ENCODE measurements at places on chromosomes 3 and 15.

DNA sequence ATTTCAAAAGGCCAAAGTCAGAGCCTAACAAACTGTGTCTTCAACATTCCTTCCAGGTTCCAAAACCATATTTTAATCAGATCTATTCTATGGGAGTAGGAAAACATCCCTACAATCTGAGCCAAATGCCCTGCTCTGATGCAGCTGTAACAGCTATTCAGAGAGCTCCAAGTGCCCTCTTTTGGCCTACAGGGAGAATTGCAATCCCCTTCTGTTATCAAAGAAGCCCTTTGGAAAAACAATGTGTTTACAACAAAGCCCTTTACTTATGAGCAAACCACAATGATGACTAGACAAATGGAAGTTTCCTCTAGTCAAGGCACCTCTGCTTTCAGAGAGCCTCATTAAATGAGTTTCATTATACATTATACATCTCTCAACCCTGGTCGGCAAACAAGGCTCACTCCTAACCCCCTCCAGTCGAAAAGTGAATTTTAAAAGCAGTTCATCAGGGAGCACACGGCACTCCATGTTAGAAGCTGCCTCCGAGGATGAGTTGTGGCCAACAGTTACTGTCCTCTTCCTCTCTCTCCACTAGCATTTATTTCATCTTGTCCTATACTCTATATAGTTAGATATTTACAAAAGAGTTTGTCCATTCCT is 42.6 kb upstream of the TMCO5A start:
- DNase-seq: peak; percentile 6

DNA sequence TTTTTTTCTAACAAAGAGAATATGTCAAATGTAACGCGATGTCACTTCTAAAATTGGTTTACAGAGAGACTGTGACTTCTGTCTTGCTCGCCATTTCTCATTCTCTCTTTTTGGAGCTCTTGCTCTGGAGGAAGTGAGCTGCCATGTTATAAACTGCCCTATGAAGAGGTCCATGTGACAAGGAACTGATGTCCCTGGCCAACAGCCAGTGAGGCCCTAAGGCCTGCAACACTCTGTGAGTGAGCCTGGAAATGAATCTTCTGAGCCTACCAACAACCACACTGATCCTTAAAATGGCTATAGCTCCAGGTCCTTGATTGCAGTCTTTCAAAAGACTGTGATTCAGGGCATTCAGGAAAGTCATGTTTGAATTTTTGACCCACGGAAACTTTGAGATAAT is 49.9 kb downstream of the NMD3 start:
- no peak for DNase-seq

DNA sequence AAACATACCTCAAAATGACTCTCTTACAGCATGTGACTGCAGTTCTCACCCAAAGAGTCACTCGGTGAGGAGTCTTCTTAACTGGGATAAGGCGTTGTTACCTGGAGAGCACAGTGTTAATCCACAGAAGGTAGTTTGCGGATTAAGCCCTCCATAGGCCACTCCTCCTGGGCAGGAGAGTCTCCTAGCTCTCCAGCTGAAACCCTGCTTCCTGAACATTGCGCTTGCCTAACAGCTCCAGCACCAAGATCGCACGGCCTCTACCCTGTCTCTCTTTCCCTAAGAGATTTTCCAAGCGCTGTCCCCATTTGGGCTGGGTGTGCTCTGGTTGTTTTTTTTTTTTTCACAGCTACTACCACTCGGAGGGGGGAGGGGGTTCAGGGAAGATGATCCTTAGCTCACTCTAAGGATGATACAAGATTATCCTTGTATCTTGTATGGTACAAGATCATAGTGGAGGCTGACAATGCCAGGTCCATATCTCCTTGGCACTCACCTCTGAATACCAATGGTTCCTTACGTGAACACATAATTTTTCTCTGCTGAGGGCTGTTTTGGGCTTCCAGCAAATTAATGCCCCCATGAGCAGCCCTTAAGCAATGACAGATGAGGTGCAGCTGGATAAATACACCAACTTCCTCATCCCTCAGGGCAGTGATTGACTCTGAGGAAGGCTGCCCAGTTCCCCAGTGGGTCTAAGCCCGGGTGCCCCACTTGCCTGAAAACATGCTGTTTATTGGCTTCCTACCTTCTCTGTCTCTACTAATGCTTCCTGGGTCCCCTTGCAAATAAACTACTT is 185.2 kb upstream of the TSC22D2 start:
- DNase-seq: no peak

- no peak for DNase-seq
These were observed 105.2 kb downstream of the CHCHD4 start for GRCh38 chr3:14019459-14019858.

GRCh38 chr3:116920826-116921610 is 211.4 kb downstream of the TUSC7 start:
- DNase-seq: no peak

DNA sequence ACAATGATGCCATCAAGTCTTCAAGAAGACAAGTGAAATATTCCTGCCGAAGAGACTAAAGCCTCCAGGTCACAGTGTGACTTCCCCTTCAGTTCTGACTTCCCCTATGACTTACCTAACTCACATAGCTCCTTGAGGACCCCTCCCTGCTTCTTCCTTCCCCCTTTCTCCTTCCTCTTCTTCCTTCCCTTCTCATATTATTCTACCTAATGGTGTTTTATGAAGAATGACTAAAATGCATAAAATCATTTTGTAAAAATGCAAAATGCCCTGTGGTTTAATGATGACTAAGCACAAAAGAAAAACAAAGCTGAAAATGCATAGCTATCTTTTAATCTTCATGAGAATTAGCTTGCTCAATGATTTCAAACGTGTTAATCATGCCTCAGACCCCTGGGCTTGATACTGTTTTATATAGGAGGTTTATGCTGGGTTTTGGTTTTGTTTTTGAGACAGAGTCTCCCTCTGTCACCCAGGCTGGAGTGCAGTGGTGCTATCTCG is 26.1 kb upstream of the TM4SF4 start:
- no peak for DNase-seq

GRCh38 chr3:56826831-56827722 is 25.3 kb upstream of the ARHGEF3 start:
- DNase-seq: no peak

DNA sequence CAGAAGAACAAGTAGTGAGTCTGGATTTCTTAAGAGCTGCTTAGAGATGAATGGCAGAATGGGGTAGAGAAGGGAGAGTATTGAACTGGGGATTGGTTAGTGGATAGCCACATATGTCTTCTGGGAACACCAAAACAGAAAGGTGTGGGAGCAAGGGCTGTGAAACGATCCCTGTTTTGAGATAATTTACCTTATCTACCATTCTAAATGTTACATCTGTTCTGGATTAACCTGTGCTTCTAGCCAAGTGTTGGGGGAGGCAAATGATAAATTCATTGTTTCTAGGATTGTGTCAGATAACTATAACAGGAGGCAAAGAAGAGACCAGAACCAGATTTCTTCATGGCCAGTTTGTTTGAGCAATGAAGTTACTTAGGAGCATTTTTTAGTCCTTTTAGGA is 8.4 kb downstream of the NR1D2 start:
- no peak for DNase-seq

GRCh38 chr15:48145923-48146322 is 25.1 kb downstream of the SLC24A5 start:
- no peak for DNase-seq

DNA sequence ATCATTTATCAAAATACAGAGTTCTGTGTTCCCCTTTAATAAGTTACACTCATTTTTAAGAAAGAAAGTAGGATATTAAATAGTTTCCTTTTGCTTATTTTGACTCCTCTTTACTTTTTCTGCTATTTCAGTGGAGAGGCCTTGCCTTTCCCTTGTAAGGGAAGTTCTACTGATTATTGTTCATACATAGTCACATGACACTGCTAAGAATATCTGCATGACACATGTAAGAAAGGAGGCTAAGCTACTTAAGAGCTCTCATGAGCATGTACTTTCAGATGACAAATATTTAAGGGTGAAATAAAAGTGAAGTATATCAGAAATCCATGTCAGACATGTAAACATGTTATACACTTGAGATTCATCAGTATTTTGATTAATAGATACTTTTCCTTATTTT is 39.0 kb downstream of the MYRIP start:
- no peak for DNase-seq

DNA sequence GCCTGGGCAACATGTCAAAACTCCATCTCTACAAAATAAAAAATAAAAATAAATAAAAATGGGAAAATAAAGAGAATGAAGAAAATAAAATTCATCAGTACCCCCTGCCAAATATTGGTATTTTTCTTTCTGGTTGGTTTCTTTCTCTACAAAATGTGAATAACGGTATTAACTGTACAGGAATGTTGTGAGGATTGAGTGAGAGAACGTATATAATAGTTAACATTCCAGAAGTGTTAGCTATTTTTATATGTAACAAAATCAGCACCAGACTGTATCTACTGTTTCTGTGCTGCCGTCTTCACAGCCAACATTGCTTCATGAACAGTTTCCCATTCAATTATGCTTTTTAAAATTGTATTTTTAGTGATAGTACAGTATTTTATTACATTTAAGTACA is 25.5 kb upstream of the RNU6-1 start:
- no peak for DNase-seq

DNA sequence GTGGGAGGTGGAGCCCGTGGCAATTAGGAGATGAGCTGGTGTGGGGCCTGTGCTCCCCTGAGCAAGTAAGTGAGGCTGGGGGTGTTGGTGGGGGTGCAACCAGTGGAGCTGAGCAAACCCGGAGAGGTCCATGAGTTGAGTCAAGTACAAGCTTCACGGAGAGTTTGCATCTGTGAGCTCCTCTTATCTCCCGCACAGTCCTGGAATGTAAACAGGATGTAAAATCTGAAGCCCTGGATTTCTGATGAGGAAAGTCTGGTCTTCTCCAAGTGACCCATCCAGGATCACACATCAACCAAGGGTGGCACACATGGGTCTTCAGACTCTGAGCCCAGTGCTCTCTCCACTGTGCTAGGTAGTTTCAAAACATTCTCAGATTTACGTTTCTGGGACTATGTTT is 67.8 kb downstream of the LSM3 start:
- DNase-seq: no peak

DNA sequence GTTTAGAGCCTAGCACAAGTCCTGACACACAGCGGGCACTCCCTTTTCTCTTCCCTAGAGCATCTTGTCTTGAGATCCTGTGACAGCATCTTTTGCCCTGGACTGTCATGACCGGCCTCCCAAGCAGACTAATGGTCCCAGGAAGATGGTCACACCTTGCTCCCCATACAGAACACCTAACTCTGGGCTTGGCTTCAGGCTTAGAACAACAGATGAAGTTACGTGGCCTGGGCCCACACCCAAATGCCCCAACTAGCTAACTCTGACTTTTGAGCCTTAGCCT is 781 bp upstream of the IP6K1 start:
- DNase-seq: no peak

GRCh38 chr3:13629644-13630043 is 80.7 kb downstream of the FBLN2 start:
- DNase-seq: no peak

GRCh38 chr3:1380926-1381646 is 288.3 kb downstream of the CNTN6 start:
- DNase-seq: peak; percentile 11

DNA sequence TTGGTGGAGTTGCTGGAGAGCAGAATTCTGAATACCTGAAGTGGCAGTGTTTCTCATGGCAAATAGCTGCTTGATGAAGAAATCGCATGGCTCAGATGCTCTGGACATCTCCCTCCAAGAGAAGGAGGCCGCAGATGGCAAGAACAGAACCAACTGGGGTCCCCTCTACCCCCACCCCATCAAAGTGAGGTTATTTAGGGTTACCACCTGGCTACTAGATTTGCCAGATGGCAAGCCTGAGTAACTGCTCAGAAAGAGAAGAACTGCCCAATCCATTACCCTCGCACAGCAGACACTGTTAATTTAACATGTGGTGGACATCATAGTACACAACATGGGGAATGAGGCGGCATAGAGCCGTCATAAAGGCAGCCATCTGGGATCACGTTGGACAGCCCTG is 30.5 kb upstream of the LIPC start:
- no peak for DNase-seq

- no peak for DNase-seq
These were observed 60.5 kb downstream of the ITGB5 start for GRCh38 chr3:124826703-124827102.

- DNase-seq: no peak
These were observed 6.3 kb upstream of the EIF3J start for GRCh38 chr15:44530653-44531052.

DNA sequence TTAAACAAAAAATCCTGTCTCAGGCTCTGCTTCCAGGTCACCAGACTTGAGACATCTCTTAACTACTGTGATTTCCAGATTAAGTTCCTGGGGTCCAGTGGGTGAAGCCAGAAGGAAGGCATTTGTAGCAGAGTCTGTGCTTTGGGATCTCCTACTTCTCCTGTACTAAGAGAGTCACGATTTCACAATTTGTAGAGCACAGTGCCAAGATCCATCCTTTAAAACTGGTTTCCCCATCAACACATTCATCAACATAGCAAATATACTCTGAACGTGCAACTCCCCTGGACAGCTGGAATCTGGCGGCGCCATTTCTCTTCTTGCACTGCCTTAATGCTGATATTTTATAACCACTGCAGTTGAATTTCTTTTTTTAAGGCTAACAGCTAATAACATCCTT is 33.2 kb downstream of the CDCP1 start:
- no peak for DNase-seq

- peak; percentile 25 for DNase-seq
These were observed 453.1 kb downstream of the IL5RA start for GRCh38 chr3:2656806-2657777.

DNA sequence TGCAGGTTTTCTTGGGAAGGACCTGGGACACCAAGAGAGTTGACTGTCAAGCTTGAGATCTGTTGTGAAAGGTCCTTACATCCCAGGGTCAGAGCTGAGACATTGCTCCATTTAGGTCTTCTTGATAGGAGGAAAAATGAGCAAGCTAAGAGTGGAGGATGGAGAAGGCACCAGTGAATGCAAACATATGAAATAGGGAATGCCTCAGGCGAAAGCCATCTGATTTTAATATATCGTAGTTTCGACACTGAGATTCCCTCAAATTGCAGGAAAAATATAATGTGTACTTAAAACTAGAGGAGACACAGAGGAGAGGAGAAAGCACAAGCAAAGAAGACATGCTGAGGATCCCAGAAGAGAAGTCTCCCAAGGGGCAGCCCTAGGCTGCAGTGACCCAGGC is 85.5 kb downstream of the TM4SF4 start:
- DNase-seq: no peak

DNA sequence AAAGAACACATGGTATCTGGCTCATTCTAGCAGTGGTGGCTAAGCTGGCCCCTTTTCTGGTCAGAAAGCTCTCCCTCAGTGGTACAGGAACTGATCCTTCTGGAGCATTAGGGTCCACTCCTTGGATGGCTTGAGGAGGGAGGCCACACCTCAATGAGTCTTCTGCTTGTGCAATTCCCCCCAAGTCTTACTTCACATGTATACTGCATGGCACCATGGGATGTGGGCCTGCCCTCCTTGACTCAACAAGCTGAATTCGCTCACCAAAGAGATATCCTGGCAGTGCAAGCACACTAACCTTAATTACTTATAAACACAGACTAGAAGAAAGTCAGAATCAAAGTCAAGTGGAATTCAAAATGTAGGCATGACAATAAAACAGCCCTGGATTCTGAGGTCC is 133.8 kb upstream of the SLC2A2 start:
- no peak for DNase-seq
